Fibroblast of lung (primary cell): ENCODE measurements at places on chromosomes 4 and X.
A peak's percentile ranks its signal among the peaks of the same experiment; 100 is the strongest.

- no peak for DNase-seq
Observed at GRCh38 chr4:1172971-1173757, 781 bp upstream of the SPON2 start.

DNA sequence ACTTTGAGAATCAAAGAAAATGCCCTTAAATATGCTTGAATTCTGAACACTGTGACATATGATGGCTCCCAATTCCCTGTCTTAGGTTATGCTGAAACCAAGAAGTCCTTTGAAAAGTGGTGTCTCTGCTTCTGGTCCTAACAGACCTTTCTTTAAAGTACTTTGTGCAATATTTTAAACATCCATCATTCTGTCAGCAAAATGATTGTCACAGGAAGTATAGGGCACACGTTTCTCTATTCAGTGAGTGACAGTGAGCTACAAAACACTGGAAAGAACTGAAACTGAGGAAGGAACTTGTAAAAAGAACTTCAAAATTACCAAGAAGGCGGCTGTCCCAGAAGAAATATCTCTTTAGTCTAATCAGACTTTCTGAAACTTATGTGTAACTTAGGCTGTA is 12.2 kb upstream of the NUP54 start:
- no peak for DNase-seq

DNA sequence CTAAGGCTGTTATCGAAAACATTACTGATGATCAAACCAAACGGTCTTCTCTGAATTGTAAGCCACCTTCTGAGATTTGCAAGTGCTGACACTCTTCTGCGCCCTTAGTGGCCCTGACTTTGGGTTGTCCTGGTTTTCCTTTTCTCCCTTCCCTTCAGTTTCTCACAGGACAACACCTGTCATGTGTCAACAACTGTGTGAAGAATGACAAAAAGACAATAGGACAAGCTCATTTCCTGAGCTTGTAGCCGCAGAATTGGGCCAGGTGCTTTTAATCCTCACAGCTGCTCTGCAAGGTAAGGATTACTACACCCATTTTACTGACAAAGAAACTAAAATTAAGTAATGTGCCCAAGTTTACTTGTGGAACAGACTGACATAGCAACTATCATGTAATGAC is 44.9 kb upstream of the TXK start:
- no peak for DNase-seq

DNA sequence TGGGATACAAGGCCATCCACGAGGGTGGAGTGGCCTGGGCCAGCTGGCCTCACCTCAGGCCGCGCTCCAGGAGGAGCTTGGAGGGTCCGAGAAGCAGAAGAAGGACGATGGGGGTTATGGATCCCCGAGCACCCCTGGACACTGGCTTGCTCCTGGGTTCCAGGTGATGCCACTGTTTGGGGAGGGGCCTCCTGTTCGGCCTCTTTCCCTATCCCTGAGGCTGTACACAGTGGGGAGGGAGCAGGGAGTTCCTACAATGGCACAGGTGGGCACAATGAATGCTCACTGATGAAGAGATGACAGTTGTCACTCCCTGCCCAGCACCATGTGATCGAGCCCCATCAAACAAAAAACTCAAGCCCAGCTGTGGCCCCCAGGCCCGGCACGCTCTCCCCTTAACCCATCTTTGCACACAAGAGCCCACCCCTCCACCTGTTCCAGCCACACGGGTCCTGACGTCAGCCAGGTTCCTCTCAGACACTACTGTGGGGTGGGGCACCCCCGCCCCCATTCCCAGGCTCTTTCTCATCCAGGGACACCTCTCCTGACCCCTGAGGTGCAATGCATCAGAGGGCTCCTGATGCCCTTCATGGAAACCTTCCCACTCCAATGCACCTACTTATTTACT is 70.3 kb downstream of the WFS1 start:
- no peak for DNase-seq

DNA sequence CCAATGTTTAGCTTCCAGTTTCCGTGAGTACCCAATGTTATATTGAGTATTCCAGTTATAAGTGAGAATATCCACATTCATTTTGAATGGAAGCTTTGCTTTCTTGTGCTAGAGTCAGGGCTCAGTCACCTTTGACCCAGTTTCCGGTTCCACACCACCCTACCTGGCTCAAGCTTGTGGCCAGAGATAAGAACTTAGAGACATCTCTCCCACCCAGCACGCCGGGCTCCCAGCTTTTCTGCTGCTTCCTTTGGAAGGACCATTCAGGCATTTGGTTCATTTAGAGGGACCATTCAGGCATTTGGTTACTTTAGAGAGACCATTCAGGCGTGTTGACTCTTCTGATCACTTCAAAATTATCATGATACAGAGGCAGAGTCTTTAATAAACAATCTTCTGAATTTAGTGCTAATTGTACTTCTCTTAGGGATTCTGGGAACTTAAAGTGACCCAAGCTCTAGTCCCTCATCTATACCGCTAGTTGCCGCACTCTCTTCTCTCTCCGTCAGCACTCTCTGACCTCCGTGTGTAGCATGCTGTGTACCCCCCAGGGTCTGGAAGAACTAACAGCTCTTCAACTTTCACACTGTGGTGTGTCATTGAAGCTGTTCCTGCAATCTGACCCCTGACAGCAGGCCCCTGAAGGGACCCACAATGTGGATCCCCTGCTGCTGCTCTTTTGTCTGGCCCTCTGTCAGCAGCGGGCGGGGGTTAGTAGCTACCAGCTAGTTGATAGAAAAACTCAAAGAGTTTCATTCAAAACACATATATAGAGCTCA is 943.1 kb downstream of the ARAP2 start:
- DNase-seq = no peak

DNA sequence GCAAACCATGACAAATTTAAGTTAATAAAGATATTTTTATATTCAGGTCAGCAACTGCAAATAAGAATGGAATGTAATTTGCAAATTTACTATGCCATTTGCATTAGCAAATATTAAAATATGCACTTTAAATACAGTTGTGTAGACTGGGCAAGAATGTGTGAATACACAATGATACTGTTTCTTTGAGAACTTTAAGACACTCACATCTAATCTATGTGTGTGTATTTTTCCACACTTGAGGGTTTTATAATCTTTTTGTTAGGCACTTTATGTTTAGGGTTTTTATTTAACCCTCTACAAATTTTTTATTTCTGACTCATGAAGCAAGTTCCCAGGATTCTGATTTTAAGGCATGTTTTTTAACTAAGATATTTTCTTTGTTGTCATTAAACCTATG is 23.9 kb upstream of the NDNF start:
- DNase-seq = no peak

DNA sequence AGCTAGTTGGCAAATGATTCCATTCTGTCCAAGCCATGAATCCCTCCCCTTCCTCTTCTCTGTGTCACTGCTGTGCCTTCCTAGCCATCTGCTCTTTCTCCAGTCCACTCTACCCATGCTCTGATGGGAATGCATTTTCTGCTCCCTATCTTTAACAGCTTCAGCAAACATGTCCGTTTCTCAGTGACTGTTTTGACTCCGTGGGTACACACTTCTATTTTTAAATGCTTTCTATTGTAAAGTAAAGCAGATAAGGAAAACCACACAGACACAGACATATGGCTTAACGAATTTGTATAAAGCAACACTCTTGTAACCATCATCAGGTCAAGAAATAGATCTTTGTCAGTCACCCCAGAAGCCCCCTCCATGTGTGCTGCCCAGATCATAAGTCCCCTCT is 72.4 kb upstream of the KLHL13 start:
- DNase-seq = no peak

DNA sequence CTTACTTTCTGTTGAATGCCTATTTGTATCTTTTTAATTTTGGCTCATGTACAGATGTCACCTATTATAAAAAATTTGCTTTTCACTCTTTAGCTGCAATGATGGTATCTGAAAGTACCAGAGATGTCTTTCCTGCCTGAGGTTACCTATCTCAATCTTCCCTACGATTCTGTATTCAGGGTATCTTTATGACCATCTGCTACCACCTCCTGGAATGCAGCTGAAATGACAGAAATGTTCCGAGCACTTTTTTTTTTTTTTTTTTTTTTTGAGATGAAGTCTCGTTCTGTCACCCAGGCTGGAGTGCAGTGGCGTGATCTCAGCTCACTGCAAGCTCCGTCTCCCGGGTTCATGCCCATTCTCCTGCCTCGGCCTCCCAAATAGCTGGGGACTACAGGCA is 136.4 kb downstream of the REPS2 start:
- peak; percentile 7 for DNase-seq
